ENCODE measurements at places on chromosomes 6 and 20.

GRCh38 chr6:74458536-74458935, 747.3 kb downstream of the COL12A1 start:
- no peak for DNase-seq

- no peak for DNase-seq
Measured at GRCh38 chr6:1633366-1634021, 23.8 kb downstream of the FOXC1 start.

DNA sequence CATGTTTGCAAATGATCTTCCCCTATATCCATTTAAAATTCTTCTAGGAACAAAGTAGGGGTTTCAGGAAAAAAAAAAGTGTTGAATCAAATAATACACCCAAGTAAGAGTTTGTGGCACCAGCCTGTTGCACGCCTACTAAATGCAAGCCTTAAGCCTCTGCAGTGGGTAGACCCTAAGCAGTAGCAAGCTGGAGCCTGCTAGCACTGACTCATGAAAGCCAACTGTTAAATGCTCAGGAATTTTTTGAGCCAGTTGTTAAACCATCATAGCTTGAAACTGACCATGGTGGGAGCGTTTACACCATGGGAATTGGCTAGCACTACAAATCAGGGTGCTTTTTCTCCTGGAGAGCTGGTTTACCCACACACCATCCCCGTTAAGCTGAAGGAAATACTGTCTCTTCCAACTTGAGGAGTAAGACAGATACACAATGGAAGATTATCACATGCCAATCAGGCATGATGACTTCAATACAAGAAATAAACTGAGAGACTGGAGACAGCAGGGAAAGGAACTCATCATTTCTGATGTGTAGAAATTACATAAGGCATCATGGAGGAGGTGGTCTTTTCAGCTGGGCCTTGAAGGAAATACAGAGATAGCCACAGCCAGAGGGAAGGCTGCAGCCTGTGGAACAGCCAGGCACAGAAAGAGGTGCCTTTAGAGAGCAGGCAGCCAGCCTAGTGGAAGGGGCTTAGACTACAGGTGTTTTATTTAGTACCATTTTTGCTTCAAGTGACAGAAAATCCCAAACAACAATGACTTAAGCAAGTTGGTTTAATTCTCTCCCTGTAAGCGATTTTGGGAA, 110.8 kb downstream of the SNX5 start:
- DNase-seq = no peak

DNA sequence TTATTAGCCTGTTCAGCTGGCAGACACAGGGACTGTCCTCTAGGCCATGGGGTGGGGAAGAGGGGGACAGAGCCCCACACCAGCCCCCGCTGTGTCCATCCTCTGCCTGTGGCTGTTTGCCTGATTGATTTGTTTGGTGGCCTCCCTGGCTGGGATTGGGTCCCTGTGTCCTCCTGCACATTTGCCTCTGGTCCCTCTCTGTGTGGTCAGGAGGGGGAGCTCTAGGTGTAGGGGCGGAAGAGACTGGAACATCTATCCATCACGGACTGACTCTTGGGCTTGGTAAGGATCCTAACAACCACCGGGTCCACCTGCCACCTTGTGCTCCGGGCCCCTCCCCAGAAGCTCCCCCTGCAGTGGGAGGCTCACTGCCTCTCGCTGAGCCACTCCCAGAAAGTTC, 38.4 kb upstream of the CCDC167 start:
- no peak for DNase-seq

GRCh38 chr20:17339000-17339399, 112.2 kb downstream of the PCSK2 start:
- DNase-seq = no peak

GRCh38 chr6:167146135-167146534, 11.6 kb downstream of the GPR31 start:
- DNase-seq = no peak

DNA sequence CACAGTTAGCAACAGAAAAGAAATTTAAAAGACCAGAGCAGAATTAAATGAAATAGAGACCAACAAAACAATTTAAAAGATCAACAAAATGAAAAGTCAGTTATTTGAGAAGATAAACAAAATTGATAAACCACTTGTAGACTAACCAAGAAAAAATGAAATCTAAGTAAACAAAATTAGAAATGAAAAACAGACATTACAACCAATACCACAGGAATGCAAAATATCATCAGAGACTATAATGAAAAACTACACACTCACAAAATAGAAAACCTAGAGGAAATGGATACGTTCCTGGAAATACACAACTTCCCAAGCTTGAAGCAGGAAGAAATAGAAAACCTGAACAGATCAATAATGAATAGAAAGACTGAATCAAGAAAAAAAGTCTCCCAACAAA, 97.8 kb downstream of the WDR27 start:
- no peak for DNase-seq

- DNase-seq = peak; percentile 81
Measured at GRCh38 chr20:63587776-63588591, 13.9 kb upstream of the HELZ2 start.

GRCh38 chr6:154268486-154268885, 88.1 kb downstream of the IPCEF1 start:
- DNase-seq = no peak

DNA sequence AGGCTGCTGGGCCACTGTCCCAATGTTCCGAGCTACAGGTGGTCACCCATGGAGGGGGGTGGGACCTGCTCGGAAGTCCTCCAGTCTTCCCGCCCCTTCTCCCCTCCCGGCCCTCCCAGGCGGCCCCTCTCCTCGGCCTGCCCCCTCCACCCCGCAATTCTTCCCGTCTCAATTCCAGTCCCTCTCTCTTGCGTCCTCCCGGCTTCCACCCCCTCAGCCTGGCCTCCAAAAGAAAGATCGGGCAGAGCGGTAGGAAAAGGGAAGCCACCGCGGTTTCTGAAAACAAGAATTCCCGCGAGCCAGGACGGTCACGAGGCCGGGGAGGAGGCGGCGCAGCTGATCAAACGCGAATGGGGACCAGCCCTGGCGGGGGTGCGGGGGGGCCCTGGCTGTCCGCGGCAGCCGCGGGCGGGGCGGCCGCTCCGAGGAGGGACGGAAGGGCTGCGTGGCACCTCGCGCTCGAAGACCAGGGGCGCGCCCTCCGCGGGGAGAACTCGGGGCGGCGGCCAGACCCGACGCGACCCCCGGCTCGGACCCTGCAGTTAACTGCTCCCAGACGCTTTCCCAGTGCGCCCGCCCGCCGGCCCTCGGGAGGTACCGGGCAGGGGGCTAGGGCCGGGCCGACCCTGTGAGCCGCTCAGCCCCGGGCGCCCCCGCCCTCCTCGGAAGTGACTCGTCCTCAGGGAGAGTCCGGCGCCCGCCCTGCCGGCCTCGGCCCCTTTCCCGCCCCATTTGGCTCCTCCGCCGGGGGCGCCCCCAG, 1.0 kb downstream of the PXDC1 start:
- DNase-seq = no peak

DNA sequence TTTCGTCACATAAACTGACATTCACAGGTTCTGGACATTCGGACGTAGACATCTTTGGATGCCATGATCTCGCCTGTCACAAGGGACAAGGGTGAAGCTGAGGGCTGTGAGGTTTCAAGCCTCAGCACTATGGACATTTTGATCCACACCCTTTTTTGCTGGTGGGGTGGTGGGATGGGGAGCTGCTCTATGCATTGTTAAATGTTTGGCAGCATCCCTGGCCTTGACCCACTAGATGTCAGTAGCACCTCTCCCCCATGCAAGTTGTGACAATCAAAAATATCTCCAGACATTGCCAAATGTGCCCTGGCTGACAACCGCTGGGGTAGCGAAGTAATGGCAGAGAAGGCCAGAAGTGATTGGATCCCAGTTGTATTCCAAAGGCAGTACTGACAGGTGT, 229.4 kb downstream of the TSHZ2 start:
- DNase-seq = no peak
